ENCODE measurements at places on chromosomes 7 and 10.

DNA sequence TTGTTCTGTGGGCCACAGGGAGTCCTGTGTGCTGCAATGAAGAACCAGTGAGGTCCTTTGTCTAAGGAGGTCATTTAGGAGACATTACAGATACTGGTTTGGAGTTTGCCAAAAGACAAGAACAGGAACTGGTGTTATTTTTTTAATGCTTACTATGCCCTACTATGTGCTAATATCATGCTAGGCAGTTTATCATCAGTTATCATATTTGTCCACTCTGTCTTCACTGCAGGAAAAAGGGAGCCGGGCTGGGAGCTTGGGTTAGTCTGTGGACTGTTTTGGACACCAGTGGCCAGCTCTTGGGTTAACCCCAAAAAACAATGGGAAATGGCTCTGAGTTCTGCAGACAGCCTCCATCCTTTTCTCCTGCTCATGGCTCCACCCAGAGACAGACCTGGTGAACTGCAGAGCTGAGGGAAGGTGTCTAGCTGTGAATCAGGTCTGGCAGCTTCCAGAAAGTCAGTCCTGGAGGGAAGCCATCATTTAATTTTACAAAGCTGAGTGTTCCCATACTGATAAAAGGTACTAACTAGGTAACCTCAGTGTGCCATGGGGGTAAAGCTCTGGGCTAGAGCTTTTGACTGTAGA lies 101.2 kb upstream of the ZNF746 start:
- no peak for DNase-seq

- DNase-seq = no peak
Measured at GRCh38 chr10:25682203-25682851, 251.7 kb upstream of the MYO3A start.

- DNase-seq = no peak
Measured at GRCh38 chr7:132380059-132380458, 196.2 kb downstream of the PLXNA4 start.

GRCh38 chr10:42753507-42754154 lies 29.0 kb upstream of the BMS1 start:
- no peak for DNase-seq

DNA sequence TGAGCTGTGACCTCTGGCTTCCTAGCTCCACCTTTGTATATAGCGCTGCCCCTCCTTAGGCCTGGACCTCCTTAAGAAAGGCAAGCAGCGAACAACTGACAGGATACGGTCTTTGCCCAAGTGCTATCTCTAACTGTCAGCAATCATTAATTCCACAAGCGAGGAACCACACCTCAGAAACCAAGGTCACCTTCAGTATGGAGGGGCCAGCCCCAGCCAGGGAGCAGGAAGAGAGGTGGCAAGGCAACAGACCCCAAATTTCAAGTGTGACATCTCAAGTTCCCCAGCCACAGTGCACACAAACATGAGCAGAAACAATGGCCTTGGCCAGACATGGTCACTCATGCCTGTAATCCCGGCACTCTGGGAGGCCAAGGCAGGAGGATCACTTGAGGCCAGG lies 4.8 kb upstream of the AOC1 start:
- DNase-seq = no peak

DNA sequence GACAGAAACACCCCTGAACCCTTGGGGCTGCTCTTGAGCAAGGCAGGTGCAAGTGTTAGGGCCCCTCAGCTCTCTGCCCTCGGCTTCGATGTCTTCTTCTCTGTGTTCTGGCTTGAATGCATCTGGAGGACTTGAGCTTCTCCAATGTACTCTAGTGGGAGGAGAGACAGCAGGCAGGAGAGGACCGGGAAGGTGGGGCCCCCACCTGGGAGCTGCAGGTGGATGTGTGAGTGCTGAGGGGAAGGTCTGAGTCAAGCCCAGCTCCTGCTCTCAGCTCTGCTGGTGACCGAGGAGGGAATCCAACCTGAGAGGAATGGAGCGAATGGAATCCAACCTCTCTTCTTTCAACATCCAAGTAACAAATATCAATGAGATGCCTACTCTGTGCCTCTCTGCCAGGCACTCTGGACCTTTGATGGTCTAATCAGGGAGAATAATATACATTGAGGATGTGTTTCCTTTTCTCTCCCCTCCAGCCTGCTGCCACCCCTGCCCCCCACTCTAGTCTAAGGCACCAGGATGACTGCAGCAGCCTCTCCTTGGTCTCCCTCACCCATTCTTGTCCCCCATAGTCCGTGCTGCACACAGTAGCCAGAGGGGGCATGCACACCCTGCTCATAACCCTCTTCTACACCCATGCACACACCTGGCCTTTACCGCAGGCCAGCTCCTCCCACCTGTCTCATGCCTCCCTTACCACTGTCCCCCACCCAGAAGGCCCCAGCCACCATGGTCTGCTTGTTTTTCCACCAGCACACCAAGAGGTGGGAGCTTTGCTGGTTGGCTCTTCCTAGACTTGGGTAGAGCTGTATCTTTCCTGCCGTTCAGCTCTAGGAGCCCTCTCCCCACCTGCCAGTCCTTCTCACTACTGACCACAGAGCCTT lies 13.6 kb downstream of the TBATA start:
- DNase-seq = no peak

- DNase-seq = no peak
Measured at GRCh38 chr10:70106958-70107791, 25.4 kb downstream of the AIFM2 start.

DNA sequence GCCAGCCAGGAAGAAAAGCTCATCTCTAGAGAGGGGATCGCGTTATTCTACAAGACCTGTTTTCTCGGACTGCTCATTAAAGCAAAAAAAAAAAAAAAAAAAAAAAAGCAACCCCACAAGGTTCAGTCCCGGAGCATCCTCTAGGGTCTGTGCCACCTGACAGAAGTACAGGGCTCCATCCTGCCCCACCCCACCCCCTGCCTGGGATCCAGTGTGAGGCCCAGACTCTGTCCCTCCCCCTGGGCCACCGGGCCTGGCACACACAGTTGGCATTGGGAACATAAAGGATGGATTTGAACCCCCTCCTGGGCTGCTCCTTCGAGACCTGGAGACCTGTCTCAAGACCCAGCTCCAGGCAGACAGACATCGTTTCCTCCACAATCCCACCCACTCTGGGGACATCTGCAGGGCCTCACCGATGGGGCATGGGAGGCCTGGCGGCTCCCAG lies 688 bp downstream of the ORAI2 start:
- DNase-seq = peak; percentile 54

DNA sequence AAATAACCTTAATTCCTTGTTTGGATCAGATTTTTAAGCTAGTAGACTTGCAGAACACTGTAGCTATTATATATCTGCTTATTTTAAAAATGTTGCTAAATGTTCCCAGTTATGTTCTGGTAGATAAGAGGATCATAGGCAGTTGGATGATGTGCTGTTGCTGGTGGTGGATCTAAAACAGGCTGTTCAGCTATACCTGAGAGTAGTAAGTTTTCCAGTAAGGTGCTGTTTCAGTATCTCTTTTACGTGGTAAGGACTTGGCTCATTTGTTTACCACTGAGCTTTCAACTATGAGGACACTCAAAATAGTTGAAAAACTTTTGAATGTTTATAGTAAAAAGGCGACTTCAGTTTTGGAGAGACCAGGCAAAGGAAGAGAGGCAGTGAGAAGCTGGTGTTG lies 180.9 kb downstream of the CDK14 start:
- DNase-seq = no peak

DNA sequence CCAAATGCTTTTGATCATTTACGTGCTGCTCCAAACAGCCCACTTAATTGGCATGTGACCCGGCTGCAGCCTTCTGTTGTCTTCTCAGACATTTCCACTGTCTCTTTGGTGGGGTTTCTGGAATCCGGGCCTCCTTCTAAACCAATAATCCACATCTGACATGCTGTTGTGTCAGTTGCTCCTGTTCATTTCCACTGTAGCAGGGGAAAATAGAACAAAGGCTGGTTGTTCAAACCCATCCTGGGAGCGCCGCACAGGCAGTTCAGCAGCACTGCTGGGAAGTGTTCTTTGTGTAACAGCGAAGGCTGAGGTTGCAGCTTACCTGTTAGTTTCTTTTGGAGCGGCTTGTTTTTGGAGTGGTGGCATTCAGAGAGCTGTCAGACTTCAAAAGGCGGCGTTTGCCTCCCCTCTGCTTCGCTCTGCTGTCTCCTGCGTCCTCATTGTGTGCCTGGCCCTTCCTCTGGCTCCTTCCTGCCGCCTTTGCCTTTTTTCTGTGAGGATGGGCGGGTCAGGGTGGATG lies 149.4 kb downstream of the SNX10 start:
- DNase-seq = no peak

DNA sequence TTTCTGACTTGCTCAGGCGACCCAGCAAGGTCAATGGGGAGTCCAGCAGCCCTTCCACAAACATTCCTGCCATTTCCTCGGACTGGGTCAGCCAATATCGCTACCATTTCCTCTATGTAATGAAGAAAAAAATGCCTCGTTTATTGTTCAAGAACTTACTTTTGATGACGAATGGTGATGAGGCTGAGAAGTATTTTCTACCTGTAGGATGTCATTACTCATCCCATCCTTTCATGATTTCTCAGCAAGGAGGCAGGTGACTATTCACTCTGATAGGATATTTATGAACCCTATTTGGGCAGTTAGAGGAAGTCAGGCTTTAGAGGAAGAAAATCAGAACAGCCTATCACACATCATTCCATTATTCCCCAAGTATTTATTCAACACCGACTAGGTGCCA lies 178.6 kb downstream of the FANK1 start:
- no peak for DNase-seq

- no peak for DNase-seq
Measured at GRCh38 chr10:71837098-71837827, 13.8 kb downstream of the PSAP start.

DNA sequence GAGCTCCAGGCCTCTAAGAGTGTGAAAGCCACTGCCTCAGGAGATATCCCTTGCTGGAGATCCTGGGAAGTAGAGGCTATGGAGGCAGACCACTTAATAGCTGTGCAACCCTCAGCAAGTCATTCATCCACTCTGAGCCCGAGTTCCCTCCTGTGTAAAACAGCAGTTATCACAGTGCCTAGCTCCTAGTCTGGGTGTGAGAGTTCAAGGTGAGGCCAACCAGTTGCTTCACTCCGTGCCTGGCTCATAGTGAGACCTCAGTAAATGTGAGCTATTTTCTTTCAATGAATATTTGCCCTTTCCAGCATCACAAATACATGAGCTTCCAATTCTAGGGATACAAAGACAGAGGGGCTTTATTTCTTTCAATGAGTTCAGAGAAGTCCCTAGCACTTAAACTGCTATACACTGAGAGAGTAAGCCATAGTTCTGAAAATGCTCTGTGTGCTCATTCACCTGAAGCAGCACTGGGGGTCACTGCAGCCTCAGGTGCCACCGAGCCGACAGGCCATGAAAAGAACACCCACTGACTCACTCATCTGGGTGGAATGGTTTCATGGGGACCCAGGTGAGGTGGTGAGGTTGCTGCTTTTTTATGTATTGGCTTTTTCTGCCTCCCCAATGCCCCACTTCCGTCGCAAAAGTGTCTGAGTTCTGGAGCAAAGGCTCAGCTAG lies 259.8 kb downstream of the KCNMA1 start:
- DNase-seq = no peak

GRCh38 chr10:131925716-131926115 lies 24.9 kb downstream of the PPP2R2D start:
- no peak for DNase-seq

DNA sequence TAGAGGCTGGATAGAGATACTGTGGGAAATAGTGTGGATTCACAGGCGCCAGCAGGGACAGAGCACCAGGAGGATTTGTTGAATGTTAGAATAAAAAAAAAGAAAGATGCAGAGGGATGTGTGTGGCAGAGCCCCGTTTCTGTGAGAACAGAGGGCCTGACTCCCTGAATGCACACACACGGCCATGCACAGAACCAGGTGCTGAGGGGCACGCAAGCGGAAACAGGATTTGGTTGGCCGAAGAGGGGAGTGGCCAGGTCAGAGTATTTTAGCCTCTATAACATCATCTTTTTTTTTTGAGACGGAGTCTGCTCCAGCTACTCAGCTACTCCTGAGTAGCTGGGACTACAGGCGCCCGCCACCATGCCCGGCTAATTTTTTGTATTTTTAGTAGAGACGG lies 21.9 kb downstream of the IQCE start:
- no peak for DNase-seq

GRCh38 chr7:84250452-84250851 lies 55.9 kb upstream of the SEMA3A start:
- DNase-seq = no peak

GRCh38 chr7:54336800-54337199 lies 205.4 kb upstream of the VSTM2A start:
- DNase-seq = no peak

DNA sequence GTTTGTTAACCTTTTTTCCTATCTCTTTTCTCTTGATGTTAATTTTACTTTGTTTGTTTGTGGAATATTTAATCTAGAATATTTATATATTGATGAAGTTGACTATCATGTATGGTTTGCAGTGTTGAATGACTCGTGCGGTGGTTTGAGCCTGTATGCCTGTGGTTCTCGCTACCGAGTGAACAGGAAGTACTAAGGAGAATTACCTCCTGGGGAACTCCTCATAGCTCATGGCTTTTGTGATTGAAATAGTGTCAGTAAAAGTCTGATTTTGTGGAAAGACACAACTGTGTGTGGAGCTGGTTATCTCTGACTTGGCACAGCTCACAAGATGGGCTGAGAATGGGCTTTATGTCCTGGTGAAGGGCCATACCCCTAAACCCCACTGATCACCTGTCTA lies 498.6 kb downstream of the GLRX3 start:
- no peak for DNase-seq

DNA sequence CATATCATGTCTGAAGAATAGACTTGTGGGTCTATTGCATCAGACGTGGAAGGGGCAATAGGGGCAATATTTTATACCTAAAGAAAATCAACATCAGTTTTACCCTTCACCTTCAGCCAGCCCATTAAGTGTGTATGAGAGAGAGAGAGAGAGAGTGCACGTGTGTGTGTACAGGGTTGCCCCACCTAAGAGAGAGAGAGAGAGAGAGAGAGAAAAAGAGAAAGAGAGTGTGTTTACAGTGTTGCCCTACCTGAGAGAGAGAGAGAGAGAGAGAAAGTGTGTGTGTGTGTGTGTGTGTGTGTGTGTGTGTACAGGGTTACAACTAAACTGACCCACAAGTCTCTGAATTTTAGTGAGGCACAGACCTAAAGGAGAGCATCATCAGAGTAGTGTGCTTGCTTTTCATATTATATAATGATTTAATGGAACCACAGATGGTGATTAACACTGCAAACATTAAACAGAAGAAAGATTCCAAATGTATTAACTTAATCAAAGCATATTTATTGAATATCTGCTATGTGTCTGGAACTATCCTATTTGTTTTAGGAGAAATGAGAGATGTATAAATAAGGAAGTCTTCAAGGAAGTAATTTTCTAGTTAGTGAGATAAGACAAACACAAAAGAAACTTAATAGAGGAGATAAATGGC lies 66.8 kb downstream of the CD36 start:
- DNase-seq = no peak

- no peak for DNase-seq
Measured at GRCh38 chr10:82252081-82252480, 377.1 kb downstream of the NRG3 start.

DNA sequence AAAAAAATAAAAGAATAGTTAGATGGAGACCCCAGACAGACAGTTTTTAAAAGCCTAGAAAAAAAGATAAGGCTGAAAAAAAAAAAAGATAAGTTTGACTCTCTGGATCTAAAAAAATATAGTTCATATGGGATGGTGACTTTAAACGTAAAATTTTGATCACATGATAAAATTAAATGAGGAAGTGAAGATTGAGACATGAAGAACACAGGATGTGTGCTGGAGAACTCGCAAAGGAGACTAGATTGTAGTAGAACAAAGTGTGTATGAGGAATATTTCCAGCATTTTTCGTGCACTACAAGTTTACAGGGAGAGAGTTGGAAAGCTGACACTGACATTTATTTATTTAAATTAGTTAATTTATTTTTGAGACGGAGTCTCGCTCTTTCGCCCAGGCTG lies 286.4 kb downstream of the PRPF18 start:
- DNase-seq = no peak

Data from CD4-positive, CD25-positive, alpha-beta regulatory T cell (primary cell).